ENCODE measurements at places on chromosomes 11 and 22.

DNA sequence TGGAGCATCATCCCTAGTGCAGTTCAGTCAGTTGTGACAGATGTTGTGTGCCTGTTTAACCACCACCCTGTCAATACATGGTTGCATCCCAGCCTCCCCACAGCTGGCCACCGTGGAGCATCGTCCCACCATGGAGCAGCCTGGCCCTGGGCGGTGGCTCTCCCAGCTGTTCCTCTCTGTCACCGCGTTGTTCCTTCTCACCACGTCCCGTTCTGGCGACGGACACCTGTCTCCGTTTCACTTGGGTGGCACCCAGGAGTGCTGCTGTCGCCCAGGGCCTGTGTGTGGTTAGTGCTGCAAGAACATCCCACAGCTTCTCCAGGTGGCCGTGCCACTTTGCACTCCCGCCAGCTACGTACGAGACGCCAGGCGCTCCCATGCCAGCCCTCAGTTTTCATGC, 26.5 kb downstream of the MUC6 start:
- DNase-seq = no peak

- DNase-seq = no peak
These were observed 495 bp downstream of the GPR137 start for GRCh38 chr11:64285885-64286800.

DNA sequence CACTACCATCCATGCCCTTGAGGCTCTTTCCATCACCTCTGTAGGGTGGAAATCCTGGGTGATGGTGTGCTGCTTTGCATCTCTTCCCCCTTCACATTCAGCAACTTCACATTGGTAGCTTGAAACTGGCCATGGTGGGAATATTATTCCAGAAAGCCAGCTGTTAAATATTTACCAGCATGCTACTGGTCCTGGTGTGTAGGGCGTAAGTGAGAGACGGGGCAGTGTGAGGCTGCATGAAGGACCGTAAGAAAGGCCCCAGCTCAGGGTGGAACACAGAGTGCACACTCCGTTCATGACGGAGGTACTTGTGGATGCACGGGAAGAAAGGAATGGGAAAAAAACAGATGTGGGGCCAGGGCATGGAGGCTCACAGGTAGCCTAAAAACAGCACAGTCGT, 121.3 kb downstream of the PKNOX2 start:
- no peak for DNase-seq

DNA sequence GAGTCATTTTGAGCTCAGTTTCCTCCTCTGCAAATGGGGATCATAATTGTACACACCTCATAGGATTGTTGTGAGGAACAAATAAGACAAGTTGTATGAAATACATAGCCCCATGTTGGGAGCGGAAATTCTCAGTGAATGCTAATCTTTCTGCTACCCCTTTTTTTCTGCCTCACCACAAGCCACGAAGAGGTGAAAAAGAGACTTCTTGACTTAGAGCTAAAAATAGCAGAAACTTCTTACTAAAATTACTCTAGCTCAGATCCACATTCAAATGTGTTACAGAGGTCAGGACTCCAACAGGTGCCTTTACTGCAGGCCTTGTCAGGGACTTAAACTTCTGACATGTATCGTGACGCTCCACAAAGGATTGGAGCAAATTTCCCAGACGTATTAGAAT, 128.5 kb downstream of the MIAT start:
- DNase-seq = no peak

- no peak for DNase-seq
These were observed 15.2 kb downstream of the NRIP3 start for GRCh38 chr11:8988329-8989234.

GRCh38 chr11:117907276-117908108, 21.7 kb downstream of the TMPRSS13 start:
- no peak for DNase-seq

GRCh38 chr11:28874706-28875105, 766.5 kb downstream of the METTL15 start:
- DNase-seq = no peak

Measured in GM12892 (cell line).